Activated effector memory CD4-positive, alpha-beta T cell treated with Interleukin-2 at 50 U/mL for 16 hours (primary cell): ENCODE measurements at places on chromosomes 7 and 10.

DNA sequence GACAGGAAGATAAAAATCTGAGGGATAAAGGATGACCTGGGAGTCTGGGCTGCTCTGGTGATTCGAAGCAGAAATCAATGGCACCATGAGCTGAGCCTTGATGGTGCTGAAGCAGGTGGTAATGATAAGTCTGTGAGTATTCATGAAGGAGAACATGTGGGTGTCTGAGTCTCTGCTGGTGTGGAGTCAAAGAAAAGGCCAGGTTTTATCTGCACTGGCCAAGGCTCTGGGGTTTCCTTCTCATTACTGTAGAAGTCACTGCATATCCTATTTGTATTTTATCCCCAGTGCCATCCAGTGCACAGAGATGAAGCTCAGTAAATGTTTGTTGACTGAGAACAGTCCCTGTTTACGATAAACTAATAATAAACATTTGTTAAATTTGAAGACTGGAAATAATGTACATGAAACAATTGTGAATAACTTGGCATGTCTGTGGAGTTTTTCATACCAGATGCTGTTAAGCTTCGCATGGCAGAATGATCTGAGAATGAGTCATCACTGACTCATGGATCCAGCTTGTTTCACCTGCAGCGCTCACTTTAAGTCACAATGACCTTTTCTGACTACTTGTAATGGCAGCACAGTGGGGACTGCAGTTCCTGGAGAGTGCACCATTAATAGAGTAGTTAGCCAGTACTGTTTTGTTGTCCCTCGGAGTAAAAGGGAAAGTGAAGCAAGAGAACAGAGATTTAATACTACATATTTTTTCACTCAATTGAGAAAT is 538.5 kb downstream of the HTR7 start:
- DNase-seq: no peak

DNA sequence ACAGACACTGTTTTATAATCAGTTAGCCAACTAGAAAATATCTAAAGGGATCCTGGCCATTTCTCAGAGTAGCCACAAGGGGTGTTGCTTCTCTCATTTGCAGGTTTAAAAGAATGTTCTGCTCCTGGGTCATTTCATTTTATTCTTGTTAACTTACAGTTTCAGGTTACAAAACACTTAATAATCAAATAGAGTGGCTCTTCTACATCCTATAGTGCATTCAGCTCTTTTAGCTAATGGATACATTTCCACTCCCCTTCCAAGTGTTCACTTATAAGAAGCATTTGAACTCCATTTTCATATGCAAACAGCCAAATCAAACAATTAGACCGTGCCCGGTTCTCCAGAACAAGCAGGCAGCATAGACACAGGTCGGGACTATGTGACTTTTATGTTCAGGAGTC is 117.5 kb downstream of the TRIL start:
- no peak for DNase-seq

DNA sequence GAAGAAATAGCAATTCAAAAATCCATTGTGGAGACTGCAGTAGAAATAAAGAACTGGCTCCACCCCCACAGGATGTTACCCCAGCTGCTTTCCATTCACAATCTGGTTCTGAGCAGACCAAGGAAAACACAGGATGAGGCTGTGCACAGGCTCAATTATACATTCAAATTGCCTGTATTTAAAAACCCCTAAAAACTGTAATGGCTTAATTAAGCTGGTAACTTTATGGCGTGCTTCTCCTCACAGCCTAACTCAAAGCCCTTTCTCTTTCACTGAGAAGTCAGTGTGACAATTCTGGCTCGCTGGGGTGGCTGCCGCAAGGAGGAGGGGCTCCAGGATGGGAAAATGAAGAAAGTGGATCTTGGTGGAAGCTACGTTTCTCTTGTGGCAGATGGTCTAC is 1191.1 kb downstream of the SORCS1 start:
- no peak for DNase-seq

DNA sequence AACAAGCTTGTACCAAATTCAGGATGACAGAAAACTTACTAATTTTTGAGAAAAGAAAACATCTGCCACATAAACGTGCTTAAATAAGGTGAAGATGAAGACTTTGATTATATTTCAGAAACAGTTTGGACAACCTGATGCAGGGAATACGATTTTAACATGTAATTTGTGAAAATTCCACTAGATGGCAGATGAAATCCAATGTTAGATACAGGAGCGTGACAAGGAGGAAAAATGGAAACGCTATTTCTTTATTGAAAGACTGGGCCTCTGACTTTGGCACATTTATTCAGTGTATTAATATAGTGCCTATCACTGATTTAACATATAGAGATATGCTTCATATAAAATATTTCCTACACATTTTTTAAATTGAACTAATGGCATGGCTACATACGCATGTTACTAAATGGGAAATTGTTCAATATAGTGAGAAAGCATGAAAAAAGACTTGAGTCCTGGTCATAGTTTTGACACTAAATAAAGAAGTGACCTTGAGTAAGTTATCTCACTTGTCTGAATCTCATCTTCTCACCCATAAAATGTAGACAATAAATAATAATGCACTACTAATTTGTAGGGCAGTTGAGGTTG is 60.7 kb downstream of the CD36 start:
- no peak for DNase-seq

DNA sequence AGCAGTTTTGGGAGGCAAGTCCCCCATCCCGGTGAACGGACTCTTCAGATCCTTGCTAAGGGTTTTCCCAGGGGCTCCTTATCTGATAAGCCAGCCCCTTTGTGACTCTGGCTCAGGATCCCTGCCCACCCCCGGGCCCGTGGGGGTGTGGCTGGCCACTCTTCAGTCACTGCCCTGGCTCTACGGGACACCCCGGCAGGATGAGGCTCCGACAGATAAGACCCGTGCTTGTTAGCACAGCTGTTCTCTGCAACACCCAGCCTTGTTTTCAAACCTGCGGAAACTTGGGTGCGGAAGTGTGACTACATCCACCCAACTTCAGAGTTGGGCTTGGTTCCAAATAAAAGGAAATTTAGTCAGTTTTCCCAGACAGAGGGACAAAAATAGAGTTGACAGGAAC is 66.7 kb upstream of the PODXL start:
- no peak for DNase-seq

GRCh38 chr10:113754768-113755167 is 3.3 kb downstream of the PLEKHS1 start:
- no peak for DNase-seq
